ENCODE measurements at places on chromosomes 3 and 15.

DNA sequence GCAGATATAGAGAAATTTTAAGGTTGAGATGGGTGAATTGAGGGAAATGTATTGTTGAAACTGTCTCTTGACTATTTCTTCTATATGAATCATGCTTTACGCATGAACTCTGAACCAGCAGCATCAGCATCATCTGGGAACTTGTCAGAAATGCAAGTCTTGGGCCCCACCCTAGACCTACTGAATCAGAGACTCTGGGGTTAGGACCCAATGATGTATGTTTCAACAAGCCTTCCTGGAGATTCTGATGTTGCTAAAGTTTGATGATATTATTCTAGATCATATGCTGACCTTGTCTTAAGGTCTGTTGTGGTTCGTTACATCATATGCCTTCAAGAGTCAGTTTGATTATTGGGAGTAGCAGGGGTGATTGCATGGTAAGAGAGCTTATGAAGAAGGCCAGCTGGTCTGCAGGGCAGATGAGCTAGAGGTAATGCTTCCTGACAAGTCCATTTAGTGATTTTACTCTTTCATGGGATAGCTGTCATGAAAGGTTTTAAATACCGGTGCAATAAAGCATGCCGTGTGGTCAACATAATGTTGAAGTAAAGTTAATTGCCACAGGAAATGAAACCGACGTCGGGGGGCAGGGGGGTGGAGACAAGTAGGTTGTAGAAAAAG is 152.4 kb upstream of the MRPL3 start:
- no peak for DNase-seq

DNA sequence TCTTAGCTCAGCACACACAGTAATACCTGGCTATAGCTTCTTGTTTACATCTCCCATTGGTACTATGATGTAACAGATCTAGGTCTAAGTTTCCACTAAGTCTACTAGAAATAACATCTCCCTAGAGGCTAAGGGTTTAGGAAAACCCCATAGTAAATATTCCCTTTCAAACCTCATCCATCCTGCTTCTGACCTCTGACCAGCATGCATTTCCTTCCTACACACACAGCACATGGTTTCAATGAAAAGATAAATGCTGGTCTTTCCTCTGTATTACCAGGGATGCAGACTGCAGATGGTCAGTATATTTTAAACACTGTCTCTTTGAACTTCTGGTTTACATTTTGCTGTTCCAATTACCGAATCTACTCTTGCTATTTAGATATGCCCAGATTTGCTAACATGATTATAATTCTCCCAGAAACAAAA is 96.6 kb downstream of the EFL1 start:
- no peak for DNase-seq

- DNase-seq, result no peak
These were observed 152.2 kb downstream of the NR2E3 start for GRCh38 chr15:71962537-71962936.

DNA sequence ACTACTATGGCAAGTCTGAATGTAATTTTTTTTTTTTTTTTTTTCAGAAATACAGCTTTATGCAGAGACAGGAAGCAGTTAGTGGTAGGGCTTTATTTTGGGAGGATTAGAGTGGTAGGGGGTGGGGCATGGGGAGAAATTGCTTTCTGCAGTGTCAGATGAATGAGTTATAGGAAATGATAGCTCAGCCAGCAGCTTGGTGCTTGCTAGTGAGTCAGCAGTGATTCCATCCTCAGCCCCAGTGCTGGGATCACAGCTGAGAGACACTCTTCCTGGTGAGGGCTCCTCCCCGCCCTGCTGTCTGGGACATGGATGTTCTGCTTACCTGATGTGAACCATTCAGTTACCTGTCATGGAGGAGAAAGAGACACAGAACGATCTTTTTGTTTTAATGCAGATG is 39.6 kb downstream of the SEMA6D start:
- no peak for DNase-seq

GRCh38 chr3:42043099-42043813 is 47.9 kb upstream of the TRAK1 start:
- peak; percentile 74 for DNase-seq

DNA sequence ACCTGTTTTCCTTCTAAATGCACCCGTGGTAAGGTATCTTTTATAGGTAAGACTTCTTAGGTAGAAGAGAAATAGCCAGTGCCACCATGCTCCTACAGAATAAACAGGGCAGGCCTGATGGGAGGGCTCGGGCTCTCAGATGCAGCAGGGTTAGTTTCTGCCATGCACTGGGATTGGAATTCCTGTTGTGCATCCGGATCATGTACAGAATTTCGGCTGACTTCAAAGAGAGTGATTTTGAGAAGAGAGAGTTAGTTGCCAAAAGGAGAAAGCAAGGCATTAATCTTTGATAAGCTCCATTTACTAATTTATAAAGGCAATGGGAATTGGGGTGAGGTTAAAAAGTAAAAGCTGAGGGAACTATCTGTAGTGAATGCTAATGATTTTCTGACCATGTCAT is 211.2 kb downstream of the WDR72 start:
- DNase-seq, result no peak

DNA sequence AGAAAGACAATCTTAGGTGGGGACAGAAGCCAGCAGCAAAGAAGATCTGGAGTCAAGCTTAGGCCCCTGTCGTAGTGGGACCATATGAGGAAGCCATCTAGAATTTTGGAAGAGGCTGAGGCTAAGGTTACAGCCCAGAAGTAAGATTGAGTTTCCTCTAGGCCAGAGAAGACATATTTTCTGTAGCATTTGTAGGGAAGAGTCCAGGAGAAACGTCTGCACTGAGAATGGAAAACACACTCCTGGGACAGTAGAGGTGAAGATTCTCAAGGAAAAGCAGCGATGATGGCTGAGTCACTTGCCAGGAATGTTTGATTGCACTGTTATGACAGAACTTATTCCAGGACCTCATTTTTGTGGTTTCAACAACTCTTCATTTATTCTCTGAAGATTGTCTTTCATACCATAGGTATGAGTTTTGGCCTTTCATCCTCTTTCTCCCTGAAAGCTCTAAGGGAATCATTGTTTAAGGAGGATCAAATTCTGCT is 107.2 kb downstream of the GTPBP8 start:
- DNase-seq, result no peak
